Transverse colon (tissue), 4 donors: ENCODE measurements at places on chromosomes 7 and 10. TPM values are rescaled to one million over a fixed set of nuclear protein-coding genes. Genes with fewer than 3 reads are reported as not detected.

The OR13A1 gene
- total RNA-seq, result 0.48 TPM

The TRIM73 gene
- total RNA-seq, result 0.20 TPM

The MYL10 gene
- total RNA-seq, result not detected

The KMT2C gene
- total RNA-seq, result 99.5 TPM

The PDE1C gene
- total RNA-seq, result 3.4 TPM

The GRID2IP gene
- total RNA-seq, result 0.37 TPM

The ACHE gene
- total RNA-seq, result 11.7 TPM

The THSD7A gene
- total RNA-seq, result 18.9 TPM

The LOXL4 gene
- total RNA-seq, result 6.4 TPM

The SUGCT gene
- total RNA-seq, result 16.9 TPM

The TUBB8 gene
- total RNA-seq, result not detected

The FKBP14 gene
- 0.75 TPM for total RNA-seq

The NYAP1 gene
- 0.41 TPM for total RNA-seq

The MYO1G gene
- total RNA-seq, result 4.6 TPM

The AGR2 gene
- total RNA-seq, result 297 TPM

The HTRA1 gene
- 103 TPM for total RNA-seq

The ASZ1 gene
- not detected for total RNA-seq

The DKK1 gene
- total RNA-seq, result not detected

The ARID5B gene
- 17.7 TPM for total RNA-seq

The OR6V1 gene
- total RNA-seq, result not detected
